ENCODE measurements at places on chromosomes 11 and 22.

DNA sequence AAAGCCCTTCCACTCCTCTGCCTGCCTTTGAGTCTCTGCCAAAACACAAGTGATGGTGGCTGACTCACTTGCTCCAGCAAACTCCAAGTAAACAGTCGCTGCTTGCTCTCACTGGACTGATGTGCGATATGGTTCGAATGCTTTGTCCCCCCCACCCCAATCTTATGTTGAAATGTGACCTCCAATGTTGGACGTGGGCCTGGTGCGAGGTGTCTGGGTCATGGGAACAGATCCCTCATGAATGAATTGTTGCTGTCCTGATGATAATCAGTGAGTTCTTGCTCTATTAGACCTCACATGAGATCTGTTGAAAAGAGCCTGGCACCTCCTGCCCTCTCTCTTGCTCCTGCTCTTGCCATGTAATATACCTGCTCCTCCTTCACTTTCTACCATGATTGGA, 747.9 kb downstream of the OPCML start:
- no peak for DNase-seq

- DNase-seq: no peak
Observed at GRCh38 chr22:42231929-42232328, 38.5 kb downstream of the TCF20 start.

DNA sequence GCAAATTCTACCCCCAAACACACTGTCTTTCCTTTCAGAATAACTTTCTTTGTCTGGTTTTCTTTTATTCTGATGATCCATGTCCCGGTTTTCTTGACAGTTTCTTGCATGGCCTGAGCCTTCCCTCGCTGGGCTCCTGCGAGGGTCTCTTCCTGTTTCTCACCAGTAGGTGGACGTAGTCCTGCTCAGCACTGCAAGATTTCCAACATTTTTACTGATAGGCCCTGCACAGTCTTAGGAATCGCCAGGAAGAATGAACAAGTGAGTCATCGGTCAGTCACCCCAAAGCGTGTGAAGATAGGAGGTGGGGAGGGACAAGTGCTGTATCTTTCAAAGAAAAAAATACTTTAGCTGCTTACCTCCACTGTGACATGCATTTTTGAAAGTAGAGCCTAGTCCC, 16.9 kb upstream of the KIRREL3 start:
- no peak for DNase-seq

DNA sequence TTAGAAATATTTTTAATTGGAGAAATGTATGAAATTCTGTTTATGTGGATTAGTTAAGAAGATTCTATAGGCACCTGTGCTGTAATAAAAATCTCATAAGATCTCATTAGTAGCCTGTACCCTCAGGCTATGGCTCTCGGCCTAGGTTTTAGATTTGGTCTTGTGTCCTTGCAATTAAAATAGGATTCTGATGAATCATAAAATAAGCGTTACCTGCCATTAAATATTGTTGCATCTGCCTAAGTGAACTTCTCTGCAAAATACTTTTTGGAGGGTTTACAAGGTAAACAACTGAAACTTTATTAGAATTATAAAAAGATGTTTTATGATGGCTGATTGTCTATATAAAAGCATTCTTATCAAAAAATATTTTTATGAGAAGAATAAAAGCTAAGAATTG, 804.1 kb upstream of the ANO3 start:
- DNase-seq: no peak

DNA sequence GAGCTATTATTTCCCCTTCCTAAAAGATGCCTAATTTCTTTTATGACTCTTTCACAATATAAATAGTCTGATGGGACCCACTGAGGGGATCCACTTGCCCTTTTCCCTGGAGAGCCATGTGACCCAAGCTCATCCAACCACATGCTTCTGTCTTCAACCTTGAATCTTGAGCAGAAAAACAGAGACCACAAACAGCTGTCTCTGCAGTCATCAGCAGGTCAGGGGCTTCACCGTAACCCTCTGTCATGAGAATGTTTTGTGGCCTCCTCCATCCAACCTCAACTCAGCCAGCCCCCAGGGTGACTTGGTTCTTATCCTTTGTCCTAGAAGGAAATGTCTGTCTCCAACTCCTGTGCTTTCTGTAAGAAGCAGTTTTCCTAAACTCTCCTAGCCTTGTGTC, 129.6 kb upstream of the POU2AF2 start:
- DNase-seq: no peak

GRCh38 chr11:64138398-64138797, 27.5 kb downstream of the MACROD1 start:
- no peak for DNase-seq

- no peak for DNase-seq
Observed at GRCh38 chr11:45159781-45160365, 13.4 kb downstream of the PRDM11 start.

DNA sequence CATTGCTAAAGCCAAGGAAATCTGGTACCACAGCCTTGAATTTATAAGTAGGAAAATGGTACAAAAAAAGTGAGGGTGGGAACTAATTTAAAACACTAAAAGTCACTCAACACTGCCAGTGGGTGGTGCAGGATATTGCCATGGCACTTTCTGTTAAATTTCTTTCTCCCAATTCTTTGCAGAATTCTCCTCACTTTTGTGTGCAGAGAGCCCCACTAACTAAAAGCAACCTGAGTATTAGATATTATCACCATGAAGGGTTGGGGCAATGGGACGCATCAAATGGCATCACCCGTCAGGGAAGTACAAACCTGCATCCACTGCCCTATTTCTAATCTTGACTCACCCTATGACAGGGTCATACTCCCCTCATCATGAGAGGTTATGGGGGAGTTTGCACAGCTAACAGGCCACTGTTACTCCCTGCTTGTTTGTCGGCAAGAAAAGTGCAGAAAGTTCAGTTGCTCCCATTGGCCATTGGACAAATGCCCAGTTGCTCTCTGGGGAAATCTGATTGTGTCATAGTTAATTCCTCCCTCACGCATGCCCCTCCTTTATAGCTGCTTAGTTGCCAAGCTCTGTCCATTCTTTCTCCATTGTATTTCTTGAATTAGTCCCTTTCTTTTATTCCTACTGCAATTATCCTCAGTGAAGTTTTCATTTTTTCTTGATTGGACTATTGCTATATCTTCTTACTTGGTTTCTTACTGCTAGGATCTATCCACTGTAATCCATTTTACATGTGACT, 93.8 kb upstream of the BLID start:
- DNase-seq: no peak

GRCh38 chr22:47623763-47624148, 861.3 kb downstream of the TBC1D22A start:
- DNase-seq: no peak

DNA sequence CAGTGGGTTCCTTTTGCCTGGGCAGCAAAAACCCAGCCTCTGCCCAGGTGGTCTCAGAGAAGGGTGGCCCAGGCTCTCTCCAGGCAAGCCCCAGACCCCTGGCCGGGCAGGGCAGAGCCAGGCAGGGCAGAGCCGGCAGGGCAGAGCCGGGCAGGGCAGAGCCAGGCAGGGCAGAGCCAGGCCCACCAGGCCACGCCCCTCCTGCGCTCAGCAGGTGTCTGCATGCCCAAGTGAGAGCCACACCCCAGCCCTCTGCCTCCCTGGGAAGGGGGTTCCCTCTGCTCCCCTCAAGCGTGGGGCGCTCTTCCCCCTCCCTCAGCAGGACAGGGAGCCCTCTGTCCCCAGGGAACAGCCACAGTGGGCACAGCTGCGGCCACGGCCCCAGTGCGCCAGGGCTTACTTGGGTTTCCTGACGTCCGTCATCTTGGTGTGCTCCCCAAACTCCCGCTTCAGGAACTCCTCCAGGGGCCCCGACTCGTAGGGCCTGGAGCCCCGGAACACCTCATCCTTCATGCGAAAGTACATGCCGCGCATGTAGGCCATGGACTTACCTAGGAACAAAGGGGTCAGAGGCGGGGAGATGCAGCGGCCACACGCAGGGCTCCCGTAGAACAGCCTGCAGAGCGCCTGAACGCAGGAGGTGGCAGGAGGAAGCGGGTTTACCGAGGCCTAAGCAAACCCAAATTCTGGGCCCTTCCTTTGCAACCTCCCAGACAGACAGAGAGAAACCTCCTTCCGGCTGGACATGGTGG, 10.1 kb upstream of the BAIAP2L2 start:
- DNase-seq: no peak

GRCh38 chr22:29925402-29925801, 42.4 kb downstream of the MTMR3 start:
- no peak for DNase-seq

GRCh38 chr11:119643212-119643875, 85.7 kb downstream of the NECTIN1 start:
- DNase-seq: no peak

- DNase-seq: no peak
Observed at GRCh38 chr11:11313902-11314692, 39.0 kb downstream of the CSNK2A3 start.

GRCh38 chr22:44600207-44600785, 101.7 kb upstream of the PRR5 start:
- no peak for DNase-seq

- no peak for DNase-seq
Observed at GRCh38 chr22:48444320-48445112, 1383.2 kb downstream of the BRD1 start.

- no peak for DNase-seq
Observed at GRCh38 chr11:48055292-48056132, 75.2 kb downstream of the PTPRJ start.

GRCh38 chr22:22928666-22929380, 41.2 kb downstream of the IGLL5 start:
- peak; percentile 96 for DNase-seq

DNA sequence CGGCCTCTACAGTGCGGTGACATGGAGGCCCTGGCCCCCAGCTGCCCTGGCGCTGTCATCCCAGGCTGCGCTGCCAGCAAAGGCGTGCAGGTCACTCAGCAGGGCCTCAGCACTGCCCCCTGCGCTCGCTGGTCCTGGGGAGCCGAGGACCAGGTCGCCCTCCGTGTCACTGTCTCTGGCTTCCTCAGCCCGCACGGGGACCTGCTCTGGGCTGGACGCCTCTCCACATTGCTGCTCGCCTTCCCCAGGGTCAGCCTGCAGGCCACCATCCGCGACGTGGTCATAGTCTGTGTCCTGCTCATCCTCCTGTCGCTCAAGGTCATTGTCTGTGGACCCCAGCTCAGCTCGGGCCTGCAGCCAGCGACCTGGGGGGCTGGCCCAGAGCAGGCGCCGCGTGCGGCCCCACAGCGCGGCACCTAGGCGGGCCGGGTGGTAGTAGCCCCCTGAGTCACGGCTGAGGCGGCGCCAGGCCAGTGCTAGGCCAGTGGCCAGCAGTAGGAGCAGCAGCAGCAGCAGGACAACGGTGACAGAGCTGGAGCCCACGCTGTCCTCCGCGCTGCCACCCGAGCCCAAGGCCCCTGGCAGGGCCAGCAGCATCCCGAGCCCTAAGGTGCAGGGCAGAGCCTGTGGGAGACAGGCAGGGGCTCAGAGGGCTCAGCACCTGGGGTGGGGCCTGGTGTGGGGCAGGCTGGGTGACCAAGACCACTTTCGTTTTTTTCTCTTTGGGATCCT, 1.6 kb downstream of the PTPRCAP start:
- no peak for DNase-seq

DNA sequence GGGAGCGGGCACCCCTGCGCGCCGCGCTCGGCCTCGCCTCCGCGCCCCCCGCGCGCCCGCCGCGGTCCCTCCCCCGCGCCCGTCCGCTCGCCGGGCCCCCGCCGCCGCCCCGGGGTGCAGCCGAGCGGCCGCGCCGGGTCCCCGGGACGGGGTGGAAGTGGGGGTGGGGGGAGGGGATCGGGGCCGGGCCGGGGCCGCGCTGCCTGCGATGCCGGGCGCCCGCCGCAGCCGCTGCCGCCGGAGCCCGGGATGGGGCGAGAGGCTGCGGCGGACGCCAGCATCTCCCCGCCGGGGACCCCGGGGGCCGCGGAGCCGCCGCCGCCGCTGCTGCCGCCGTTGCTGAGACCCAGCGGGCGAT, 365 bp downstream of the MGAT3 start:
- no peak for DNase-seq

DNA sequence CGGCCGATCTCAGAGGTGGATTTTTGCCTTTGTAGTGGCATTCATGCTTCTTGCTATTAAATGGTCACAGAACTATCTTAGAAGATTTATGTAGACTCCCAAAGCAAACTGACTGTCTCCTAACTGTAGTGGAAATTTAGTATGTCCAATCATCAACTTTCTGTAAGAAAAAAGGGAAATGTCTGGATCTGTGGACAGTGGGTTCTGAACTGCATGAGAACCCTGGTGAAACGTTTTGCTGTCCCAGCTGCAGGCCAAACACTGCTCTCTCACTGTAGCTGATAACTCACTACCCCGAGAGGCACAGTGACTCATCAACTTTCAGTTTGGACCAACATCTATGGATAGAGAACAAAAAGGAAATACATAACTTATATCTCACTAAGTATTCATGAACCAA, 387.1 kb downstream of the SOX6 start:
- peak; percentile 54 for DNase-seq

GRCh38 chr11:103091064-103091800, 728 bp downstream of the DCUN1D5 start:
- DNase-seq: peak; percentile 53

- peak; percentile 89 for DNase-seq
Observed at GRCh38 chr11:117072517-117073461, 25.4 kb downstream of the SIK3 start.

DNA sequence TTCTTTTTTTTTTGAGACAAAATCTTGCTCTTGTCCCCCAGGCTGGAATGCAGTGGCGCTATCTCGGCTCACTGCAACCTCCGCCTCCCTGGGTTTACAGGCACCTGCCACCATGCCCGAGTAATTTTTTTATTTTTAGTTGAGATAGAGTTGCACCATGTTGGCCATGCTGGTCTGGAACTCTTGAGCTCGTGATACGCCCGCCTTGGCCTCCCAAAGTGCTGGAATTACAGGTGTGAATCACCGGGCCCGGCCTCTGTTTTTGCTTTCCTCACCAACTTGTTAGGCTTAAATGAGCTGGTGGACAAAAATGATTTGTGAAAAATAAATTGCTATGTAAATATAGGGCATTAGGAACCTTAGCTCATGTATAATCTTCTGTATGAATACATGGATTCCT, 3.5 kb downstream of the MEI1 start:
- no peak for DNase-seq

- DNase-seq: no peak
Observed at GRCh38 chr11:68353669-68354068, 41.3 kb downstream of the LRP5 start.

DNA sequence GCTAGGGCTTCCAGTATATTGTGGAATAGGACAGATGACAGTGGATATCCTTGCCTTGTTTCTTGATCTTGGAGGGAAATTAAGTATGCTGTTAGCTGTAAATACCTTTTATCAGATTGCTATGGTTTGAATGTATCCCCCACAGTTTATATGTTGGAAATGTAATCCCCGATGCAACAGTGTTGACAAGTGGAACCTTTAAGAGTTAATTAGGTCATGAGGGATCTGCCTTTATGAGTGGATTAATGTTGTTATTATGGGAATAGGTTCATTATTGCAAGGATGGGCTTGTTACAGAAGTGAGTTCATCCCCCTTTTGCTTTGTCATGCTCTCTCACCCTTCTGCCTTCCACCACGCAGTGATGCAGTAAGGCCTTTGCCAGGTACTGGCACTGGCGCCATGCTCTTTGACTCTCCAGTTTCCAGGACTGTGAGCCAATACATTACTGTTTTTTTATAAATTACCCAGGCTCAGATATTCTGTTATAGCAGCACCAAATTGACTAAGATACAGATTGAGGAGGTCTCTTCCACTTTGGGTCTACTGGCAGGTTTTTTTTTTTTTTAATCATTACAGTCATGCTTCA, 16.4 kb downstream of the CABIN1 start:
- no peak for DNase-seq

Data from inflammatory macrophage treated with lipopolysaccharide for 1 hour (primary cell).